Ureter (tissue), 1 donor: ENCODE measurements at places on chromosomes 12 and 14. TPM values are rescaled to one million over a fixed set of nuclear protein-coding genes. Genes with fewer than 3 reads are reported as not detected.

Gene ADCY4
- total RNA-seq, result 61.7 TPM

DNA sequence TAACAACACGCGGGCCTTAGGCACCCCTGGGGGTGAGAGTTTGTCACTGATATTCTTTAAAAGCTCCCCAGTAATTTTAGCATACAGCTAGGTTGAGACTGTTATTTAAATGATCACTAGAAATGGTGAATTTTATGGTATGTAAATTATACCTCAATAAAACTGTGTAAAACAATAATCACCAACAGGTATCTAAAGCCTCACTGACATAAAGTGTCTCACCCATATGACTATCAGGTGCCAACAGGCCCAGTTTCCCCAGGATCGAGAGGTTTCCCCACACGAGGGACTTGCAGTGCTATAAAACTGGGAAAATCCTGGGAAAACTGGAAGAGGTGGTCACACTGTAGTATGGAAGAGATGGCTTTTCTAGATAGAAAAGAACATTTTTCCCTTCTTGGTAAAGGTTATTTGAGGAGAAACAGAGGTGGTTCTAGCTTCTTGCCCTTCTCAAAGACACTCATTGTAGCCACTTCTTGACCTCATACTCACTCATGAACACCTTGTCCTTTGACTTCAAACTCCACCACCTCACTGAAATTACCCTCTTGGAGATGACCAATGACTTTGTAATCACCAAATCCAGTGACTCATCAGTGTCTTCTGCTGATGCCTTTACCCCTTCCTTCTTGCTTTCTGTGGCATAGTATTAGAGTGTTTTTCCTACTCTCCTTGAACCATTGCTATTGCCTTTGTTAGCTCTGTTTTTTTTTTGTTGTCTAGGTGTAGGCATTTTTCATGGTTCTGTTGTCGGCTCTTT, 24.8 kb upstream of the NUBPL start:
- no peak for DNase-seq

DNA sequence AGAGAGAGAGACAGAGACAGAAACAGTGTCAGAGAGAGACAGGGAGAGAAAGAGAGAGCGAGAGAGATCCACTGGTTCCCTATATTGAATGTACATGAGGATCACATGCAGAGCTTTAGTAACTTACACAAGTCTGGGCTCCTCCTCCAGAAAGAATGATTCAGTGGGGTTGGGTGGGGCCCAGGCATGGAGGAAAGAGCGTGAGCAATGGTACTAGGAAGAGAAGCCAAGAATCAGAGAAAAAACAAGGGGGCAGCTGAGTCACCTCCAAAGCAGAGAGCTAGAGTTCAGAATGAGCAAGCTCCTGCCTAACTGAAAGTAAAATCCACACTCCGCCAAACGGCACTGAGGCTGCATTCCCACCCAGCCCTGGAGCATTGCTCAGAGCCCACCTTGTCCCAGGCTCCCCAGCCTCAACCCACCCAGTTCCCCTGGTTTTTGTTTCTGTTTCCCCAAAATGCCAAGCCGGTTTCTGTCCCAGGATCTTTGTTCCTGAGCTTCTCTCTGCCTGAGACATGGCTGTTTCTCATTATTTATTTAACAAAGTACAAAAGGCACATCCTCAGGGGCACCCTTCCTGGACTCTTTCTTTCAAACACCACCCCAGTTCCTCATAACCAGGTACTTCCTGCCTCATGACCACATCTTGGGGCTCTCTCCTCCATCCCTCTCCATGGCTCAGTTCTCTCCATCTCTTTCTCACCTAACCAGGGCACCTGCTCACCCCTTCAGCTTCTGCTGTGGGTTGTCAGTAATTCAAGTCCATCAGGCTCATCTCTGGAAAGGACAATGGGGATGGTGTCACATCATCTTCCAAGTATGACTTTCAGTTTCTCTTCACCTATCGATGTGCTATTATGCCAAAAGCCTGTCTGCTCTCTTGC, 670.3 kb upstream of the TBX3 start:
- DNase-seq, result peak; percentile 82

- no peak for DNase-seq
Observed at GRCh38 chr14:100979780-100980179, 76.3 kb upstream of the RTL1 start.

- no peak for DNase-seq
Observed at GRCh38 chr12:95740751-95741150, 49.8 kb downstream of the NTN4 start.

- DNase-seq, result no peak
Observed at GRCh38 chr12:56084958-56085543, 5.1 kb downstream of the ERBB3 start.

DNA sequence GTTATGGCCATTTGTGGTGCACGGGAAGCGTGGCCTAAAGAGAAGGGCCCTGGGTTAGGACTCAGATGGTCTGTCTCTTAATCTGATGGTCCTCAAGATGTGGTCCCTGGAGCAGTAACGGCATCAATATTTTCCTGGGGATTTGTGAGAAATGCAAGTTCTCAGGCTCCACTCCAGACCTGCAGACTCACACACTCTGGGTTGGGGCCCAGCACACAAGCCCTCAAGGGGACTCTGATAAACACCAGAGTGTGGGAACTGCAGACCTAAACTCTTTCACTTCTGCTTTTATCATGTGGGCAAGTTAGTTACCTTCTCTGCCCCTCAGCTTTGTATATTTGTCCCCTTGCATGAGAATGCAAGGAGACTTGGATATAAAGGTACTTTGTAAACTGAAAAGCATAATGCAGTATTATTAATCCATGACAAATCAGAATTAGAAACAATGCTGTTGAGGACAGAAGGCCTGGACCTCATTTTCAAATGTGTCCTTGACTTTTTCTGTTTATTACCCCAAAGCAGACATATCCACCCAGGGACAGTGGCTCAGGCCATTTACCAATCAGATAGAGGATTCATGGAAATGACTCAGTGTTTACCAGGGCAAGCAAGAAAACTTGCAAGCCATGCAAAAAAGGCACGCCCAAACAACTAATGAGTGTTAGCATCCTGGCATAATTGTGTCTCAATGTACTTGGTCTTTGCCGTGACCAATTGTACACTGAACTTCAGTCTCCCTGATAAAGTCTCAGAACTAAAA, 157.0 kb downstream of the ASCL1 start:
- no peak for DNase-seq

GRCh38 chr12:5333096-5333495, 98.8 kb upstream of the NTF3 start:
- DNase-seq, result no peak

- DNase-seq, result no peak
Observed at GRCh38 chr14:34330846-34331245, 131.2 kb downstream of the SPTSSA start.

DNA sequence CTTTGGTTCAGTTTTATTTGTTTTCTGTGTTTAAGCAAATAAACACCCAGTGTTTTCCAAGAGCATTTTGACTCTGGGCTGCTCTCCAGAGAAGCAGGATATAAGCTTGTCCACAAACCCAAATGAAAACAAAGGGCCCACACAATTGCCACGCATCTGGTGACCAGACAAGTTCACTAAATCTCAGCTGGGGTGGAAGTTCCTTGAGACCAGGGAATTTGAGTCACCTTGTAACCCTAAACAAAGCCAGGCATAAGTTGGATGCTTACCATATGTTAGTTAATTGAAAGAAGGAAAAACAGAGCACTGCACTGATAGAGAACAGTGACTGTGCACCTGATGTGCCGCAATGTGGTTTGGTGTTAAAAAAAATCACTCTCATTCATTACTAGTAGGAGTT, 1.6 kb upstream of the TXNRD1 start:
- no peak for DNase-seq
